ENCODE measurements at places on chromosomes 11 and 22.

DNA sequence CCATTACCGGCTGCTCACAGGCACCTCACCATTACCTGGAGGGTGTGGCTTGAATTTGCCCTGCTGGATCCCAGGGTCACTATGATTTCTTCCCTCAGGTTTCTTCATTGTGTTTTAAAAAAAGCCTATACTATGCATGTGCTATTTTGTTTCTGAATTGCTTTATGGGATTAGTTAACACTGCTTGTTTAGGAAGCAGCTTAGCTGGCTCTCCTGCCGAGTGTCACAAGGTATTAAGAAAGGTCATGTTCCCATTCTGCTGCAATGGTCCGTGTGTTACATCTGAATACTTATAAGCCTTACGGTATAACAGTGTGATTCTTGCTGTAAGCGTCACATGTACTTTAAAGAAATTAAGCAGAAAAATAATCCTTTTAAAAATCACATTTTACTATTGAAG is 380.6 kb upstream of the B3GAT1 start:
- DNase-seq: no peak

GRCh38 chr11:7587712-7588111 is 73.9 kb downstream of the PPFIBP2 start:
- DNase-seq: no peak

DNA sequence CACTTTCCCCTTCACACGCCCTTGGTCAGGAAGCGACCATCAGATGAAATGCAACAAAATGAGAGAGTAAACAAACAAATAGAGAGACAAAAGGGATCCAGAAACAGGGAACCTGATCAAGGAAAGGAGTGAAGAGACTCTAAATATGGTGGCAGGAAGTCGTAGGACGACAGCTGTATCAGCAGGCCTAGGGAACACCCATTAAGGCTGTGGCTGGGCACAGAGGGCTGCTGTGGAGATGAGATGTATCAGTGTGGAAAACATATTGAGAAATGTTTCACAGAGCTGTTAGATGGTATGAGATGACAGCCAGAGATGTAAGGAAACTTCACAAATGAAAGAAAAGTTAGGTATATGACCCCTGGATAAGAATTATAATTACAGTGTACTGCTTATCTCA is 155.8 kb upstream of the MTMR2 start:
- DNase-seq: no peak

DNA sequence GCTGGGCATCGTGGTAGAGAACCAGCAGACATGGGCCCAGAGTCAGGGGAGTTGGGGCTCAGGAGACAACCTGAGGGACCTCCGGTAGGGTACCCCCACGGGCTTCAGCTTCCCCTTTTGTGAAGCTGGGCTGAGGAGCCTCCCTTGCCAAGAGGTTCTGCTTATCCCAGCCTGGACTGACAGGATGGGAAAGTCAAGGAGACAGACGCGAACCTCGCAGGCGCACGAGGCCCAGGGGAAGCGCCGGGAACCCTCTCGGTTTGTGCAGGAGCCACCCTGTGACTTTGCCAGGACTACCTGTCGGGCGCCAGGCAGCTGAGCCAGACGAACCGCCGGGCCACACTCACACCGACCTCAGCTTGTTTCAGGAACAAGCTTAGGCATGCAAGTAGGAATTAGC is 566.1 kb downstream of the BRD1 start:
- no peak for DNase-seq

DNA sequence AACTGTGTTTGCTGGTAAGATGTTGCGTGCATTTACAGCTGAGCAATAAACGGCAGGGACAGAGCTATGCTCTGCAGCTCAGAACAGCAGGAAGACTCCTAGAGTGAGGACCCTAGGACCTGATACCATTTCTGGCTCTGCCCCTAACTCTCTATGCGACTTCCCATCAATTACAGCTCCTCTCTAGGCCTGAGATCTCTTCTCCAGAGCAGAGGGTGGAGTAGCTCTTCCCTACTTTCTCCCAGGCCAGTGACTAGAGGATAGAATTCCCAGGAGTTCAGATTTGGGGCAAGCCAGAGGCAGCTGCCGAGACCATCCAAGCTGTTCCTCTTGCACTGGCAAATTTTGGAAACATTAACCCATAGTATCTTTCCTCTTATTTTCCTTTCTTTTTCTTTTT is 12.8 kb upstream of the SCGB1A1 start:
- no peak for DNase-seq

- no peak for DNase-seq
Observed at GRCh38 chr22:41913040-41913719, 1.7 kb downstream of the SHISA8 start.

- DNase-seq: no peak
Observed at GRCh38 chr11:44595964-44596381, 30.5 kb downstream of the CD82 start.

DNA sequence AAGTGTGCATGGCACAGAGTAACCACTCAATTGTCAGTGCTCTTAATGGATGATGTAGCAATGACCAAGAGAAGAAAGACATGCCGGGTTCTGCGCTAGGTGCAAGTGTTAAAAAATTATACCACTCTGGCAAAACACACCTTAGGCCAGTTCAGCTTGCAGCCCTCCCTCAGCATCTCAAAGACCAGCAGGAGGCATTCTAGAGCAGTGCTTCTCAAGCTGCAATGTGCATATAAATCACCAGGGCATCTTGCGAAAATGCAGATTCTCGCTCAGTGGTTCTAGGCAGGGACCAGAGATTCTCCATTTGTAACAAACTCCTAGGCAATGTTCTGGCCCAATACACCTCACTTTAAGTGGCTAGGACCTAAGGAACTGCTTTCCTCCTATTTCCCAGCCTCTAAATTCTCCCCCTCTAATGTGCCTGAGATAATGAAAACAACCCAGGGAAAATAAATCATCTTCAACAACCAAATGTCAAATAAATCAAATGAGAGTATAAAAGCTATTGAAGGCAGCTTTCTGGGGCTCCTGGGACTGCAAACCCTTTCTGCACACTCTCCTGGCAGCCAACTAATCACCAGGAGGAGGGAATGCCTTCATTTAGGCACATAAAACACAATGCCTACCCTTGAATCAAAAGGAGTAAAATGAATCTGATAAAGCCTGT is 337.2 kb upstream of the API5 start:
- no peak for DNase-seq

- DNase-seq: no peak
Observed at GRCh38 chr11:68508425-68508824, 47.9 kb downstream of the PPP6R3 start.

DNA sequence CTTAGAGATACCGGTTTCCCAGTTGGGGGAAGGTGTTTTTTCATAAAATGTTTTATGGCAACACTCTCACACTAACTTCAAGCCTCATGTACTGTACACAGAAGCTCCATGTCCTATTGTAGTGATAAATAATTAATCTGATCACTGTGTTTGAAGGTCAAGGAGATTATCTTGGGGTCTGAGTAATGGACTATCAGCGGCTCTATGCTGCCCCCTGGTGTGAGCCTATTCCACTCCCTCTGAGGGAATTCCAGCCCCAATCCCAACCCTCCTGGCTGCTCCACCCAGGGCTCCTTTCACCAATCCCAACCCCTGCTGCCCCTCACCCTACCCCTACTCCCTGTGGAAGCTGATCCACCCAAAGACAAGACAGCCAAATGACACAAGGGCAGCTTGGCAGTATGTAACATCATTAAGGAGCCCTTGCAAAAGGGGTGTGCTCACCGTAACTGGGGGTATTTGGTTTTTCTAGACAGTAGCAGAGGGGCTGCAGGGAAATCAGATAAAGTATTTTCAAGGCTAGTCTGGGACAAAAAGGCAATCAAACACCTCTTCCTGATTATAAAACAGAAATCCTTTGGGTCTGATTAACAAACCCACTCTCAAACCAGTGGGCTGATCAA is 22.3 kb downstream of the HPS4 start:
- DNase-seq: peak; percentile 26

DNA sequence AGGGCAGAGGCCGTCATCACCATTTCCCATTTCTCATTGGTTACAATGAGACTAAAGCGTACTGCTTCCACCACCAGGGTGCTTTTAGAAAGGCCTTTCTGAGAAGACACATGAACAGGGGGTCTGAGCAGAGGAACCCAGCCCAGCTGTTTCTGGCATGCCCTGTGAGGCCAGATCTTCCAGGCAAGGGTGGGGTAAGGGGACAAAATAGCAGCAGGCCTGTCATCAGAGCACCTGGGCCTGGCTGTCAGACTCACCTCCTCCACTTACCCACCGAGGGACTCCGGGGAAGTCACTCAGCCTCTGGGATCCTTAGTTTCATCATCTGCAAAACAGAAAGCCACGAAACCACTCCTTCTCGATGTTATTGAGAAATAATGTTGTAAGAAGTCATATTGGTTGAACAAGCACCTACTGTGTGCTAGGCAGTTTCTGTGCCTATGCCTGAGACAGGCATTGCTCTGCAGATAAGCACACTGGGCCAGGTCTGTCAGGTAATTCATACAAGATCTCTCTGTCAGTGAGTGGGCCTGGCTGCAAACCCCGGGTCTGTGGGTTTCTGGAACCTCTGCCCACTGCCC is 8.8 kb upstream of the WNT11 start:
- DNase-seq: no peak

DNA sequence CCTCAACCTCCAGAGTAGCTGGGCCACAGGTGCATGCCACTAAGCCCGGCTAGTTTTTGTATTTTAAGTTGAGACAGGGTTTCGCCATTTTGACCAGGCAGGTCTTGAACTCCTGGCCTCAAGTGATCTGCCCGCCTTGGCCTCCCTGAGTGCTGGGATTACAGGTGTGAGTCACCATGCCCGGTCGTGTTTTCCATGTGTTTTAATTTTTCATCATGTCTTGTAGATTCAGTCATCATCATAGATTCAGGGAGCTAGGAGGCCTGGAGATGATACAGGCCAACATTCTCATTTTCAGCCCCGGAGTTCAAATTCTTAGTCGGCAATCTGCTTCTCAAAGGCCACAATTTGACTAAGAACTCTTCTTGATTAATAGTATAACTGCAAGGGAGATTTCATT is 73.5 kb upstream of the GRAMD1B start:
- no peak for DNase-seq

- DNase-seq: no peak
Observed at GRCh38 chr11:85826116-85826855, 15.3 kb upstream of the SYTL2 start.

- no peak for DNase-seq
Observed at GRCh38 chr11:102806296-102806695, 8.3 kb upstream of the MMP1 start.

DNA sequence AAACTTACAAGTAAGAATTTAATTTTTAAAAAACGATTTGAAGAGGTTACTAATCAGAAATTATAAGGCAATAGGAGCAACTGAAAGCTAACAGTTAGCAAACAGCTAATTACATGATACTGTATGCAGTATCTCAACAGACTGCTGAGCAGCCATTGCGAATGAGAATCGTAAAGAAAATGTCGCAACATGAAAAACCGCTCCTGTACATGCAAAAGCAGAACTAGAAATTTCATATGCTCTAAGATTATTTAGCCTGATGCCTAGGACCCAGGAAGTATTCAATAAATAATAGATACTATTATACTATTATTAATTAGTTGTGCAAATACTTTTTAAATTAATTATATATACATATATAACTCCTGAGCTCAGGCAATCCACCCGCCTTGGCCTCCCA is 48.7 kb upstream of the EP300 start:
- DNase-seq: no peak

DNA sequence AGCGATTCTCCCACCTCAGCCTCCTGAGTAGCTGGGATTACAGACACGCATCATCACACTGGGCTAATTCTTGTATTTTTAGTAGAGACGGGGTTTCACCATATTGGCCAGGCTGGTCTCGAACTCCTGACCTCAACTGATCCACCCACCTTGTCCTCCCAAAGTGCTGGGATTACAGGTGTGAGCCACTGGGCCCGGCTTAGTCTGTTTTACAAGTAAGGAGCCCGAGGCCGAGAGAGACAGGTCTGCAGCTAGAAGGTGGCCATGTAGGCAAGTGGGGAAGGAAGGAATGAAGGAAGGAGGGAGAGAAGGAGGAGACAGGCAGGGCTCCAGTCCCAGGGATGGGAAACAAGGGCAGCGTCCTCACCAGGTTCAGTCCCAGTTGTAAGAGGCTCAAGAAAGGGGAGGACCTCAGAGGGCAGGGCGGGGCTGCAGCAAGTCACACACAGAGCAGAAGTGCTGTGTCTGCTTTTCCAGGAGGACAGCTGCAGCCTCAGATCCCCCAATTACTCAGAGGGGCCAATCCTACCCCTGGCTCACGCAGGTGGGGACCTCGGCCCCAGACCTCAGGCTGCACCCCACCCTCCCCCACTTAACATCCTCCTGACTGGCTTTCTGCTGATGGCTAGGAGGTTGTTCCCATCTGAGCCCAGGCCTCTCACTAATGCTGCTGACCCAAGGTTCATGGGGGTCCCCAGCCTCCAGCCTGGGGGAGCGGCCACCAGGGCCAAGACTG is 53.8 kb upstream of the PRR5 start:
- DNase-seq: no peak

DNA sequence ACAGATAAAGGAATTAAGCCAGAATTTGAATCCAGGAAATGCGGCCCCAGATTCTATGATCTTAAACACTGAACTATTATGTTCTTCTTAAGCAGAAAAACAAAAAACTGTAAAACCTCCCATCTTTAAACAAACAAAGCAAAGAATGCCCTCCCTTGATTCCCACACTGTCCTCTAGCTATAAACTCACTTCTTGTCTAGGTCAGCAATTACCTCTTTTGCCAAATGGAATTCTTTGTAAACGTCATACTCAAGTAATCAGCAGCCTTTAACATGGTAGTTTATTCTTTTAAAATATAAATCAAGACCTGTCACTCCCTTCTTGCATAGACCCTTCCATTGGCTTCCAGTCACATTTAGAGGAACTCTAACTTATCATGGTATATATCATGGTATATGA is 958.9 kb upstream of the CNTN5 start:
- DNase-seq: no peak

All from stimulated activated CD4-positive, alpha-beta T cell treated with anti-CD3 and anti-CD28 coated beads, Interleukin-15, amount 100 ng/mL, for 1 hour (primary cell).